Psoas muscle (tissue), 8 donors: ENCODE measurements at places on chromosomes 11 and 22. TPM values are rescaled to one million over a fixed set of nuclear protein-coding genes. Genes with fewer than 3 reads are reported as not detected.

FADS2 gene
- 5.5 TPM for total RNA-seq

KCNK4 gene
- not detected for total RNA-seq

SMIM35 gene
- not detected for total RNA-seq

CARD10 gene
- total RNA-seq, result 3.8 TPM

DNA sequence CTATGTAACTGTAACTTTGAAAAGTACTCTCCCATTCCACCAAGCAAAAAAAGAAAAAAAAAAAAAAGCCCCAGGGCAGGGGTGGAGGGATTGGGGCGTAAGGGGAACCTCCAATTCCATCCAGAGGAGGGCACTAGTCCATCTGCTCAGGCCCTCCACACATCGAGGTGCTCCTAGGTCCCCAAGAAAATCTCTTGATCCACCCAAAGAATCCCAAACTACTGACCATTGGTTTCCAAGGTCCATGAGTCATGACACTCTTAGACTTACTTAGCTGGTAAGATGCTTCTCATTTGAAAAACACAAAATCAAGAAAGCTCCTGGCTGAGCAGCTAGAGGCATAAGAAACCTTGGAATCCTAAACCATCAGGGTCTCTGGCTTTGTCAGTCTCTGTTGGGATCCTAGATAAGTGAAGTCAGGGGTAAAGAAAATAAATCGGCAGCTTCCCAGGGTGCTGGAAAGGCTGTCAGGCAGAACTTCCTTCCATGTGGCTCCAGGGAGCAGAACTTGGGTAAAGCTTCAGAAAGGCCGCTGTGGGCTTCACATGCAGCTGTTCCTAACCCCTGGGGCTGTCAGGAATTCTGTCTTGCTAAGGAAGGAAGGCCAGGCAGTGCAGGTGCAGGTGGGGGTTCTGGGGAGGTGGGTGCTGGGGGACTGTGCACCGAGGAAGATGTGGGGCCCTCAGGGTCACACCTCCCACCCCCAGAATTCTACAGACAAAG, 49.4 kb upstream of the ADA2 start:
- DNase-seq, result no peak

GRCh38 chr11:64571410-64572091, 19.5 kb upstream of the SLC22A12 start:
- no peak for DNase-seq

GRCh38 chr11:134483291-134483690, 71.2 kb upstream of the B3GAT1 start:
- DNase-seq, result no peak

DNA sequence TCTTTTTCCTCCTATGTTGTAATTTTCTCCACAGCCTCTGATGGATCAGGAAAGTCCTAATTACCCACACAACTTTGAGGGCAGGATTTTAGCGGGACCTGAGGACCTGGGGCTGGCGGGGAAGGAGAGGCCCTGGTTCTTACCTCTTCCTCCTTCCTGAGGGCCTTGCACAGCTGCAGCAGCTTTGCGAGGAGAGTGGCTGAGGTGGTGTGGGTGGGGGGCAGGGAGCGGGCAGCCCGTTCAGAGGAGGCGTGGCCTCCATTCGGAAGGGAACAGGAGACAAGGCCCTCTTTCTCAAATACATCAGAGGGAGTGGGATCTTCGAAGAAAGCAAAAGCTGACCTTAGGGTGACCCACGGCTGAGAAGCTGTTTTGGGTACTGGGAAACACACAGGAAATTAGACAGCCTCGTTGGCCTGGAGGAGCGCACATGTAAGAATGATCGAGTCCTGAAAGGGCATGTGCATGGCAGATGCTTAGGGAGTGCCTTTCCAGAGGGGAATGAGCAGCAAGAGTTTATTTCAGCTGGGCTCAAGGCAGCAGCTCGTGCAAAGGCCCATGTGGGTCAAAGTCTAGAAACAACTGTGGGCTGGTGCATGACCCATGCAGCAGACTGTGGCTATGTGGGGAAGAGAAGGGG, 76.6 kb upstream of the NARS2 start:
- no peak for DNase-seq

DNA sequence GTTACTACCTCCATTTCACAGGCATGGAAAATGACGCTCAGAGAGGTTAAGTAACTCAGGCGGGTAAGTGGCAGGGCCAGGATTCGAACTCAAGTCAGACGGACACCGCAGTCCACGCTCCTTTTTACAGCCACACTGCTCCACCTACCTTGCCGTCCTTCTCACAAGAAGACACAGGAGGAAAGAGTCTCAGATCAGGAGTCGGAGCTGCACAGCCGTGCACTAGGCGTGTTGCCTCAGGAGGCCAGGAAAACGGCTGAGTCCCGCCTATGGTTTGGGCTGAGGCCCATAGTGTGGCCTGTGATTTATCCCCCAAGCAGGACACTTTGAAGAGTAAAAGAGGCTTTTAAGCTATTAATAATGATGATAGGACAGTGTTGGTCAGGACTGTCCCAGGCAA, 44.7 kb upstream of the CD5 start:
- no peak for DNase-seq

DNA sequence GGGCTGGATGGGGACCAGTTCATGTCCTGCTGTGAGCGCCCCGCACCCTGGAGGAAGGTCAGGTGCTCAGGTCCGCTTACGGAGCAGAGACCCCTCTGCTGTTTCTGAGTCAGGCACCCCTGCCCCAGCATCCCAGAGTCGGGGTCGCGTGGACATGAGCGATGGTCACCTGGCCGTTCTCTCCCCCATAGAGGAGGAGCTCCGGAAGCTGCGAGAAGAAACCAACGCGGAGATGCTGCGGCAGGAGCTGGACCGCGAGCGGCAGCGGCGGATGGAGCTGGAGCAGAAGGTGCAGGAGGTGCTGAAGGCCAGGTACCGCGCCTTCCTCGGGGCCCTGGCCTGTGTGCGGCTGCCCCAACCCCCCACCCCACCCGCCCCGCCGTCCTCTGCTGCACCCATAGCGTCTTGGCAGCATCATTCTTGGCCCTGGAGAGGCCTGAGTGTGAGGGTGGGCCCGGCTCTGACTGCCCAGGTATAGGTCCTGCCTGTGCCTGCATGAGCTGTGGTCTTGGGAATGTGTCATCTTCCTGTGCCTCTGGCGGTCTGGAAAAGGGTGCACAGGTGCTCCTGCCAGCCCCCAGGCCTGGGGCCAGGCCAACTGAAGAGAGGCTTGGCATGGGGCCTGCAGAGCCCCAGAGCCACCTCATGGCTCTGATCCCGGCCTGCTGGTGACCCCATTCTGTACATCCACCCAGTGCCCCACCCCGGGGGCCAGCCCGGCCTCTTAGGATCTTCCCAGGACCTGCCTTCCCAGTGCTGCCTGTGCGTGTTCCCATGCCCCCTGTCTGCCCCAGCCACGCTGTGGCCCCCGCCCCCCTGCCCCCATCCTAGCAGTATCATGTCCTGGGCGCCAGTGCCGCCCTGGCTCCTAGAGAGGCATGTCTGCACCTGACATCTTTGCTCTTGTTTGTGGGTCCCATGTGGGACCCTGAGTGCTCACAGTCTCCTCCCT, 38.1 kb downstream of the GRAMD4 start:
- DNase-seq, result no peak

DNA sequence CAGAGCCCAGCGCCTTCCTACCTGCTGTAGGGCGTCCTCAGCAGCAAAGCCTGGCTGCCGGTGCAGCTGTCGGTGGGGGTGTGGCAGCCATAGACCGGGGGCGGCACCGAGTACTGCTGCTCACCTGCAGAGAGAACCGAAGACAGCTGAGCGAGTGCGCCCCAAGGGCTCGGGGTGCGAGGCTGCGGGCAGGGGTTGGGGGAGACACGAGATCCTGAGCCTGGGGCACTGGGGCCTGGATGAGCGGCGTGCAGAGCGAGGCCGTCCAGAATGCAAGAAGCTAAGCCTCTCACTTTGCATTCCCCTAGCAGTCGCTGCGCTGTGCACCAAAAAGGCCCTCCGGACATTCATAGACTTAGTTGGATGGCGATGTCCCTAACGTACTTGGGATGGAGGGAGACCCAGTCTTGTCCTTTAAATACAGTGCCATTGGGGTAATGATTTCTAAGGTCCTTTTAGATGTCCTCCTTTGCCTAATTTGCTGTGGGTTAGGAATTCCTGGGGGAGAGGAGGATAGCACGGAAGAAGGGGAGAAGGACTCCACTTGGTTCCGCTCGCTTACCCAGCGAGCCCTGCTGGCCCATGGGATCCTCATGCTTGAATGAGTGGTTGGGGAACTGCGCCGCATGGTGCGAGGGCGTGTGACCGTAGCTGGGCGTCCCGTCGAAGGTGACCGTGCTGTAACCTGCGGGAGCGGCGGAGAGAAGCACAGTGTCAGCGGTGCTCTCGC, 7.2 kb downstream of the WT1 start:
- DNase-seq, result no peak

DNA sequence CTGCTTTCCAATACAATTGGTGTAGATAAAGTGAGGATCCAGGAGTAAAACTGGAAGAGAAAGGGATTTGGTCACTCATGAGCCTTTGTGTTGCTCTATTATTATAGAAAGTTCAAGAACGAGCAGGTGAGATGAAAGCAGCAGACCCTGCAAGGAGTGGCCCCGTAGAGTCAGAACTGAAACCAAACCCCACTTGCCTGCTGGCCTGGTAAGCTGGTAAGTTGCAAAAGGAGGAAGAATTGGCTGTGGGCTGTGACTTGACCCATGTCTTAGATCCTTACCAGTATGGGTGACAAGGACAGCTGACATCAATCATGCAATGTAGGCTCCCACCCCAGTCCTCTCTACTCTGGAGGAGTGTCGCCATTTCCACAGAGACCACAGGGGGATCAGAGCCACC, 201.3 kb downstream of the OPCML start:
- no peak for DNase-seq

DNA sequence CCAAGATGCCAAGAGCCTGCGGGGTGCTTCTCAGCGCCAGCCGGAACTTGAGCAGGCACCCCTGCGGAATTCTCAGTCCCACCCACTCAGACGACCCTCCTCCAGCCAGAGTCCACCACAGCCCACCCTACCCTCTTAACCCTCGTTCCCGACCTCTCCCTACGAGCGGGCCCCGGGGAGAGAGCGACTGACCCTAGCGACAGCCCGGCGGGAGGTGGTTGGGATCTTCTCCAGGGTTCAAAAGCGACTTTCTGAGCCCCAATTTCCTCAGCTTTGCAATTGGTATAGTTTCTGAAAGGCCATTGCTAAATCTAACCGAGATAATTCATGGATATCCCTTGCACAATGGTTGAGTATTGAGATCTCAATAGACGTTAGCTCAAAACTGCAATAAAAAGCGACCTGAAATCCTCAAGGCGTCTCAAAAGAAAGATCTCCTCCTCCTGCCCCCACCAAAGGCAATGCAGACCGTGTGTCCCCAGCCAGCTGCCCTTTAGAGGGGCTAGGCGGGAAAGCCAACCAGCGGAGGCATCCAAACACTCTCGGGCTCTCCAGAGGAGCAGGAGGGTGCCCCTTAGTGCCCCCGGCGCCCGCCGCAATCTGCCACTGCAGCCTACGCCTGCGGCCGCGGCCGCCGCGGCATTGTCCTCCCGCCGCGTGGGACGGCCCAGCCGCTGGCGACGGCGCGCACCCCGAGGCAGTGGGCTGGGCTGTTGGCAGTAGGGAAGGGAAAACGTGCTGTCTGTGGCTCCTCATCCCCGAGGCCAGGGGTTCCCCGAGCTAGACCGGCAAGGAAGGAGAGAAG, 1.5 kb upstream of the SLC6A5 start:
- DNase-seq, result no peak

DNA sequence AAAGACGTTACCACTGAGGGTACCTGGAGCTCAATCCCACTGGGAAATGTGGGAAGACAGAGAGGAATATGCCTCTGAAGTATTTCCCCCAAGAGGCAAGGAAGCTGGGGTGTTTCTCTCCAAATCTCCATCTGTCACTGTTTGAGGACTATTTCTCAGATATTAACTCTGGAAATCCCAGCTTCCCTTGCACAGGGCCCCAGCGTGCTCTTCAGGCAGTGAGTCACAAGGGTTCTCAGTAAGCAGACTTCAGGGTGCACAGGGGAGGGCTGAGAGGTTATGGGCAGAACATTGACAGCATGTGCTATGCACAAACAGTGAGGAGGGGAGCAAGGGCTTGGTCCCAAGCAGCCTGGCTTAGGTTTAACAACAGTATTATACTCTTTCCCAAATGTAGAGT, 60.9 kb upstream of the EED start:
- DNase-seq, result no peak
